ENCODE measurements at places on chromosomes 2 and 18.

DNA sequence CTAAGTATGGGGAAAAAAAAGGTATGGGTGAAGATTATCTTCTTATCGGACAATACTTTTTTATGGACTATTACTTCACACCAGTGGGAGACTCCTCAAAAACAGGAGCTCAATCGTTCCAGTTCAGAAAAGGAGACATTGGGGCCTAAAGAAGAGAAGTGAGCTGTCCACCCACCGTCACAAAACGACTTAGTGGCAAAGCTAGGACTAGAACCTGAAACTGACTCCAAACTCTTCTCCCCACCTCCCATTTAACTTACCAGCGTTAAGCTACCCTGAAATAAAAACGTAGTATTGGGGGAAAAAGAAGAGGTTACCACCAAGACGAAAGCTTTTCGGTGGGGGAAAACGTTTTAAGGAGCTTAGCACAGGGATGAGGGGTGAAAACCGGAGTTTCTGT lies 503 bp downstream of the GTF3C3 start:
- DNase-seq, result no peak
- peaks cover 10% of the 10 kb centered on the region for H3K36me3 ChIP-seq
- H3K27ac ChIP-seq, result peak overlapping the region; percentile 77
- H3K4me3 ChIP-seq, result peak overlapping the region; percentile 95
- H3K27me3 ChIP-seq, result no peaks in the 10 kb centered on the region

- DNase-seq, result peak; percentile 80
- peaks cover 22% of the 10 kb centered on the region for H3K4me1 ChIP-seq
- peaks cover 17% of the 10 kb centered on the region for H3K36me3 ChIP-seq
Observed at GRCh38 chr2:43219383-43220228, 6.8 kb downstream of the ZFP36L2 start.

DNA sequence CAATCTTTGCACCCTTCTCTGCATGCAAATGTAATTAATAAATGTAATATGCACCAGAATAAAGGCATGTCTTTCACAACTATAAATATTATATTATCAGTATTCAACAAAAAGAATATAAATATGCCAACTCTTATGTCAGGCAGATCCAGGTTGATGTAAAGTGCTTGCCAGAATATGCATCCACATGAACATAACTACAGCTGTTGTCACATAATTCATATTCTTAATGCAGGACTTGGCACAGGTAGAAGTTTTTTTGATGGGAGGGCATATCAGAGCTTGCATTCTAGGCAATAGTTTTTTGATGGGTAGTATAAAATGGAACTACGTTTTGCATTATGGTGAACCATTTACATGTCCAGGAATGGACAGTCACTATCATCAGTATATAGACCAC lies 544.3 kb downstream of the ZNF804A start:
- no peak overlapping the region for H3K4me3 ChIP-seq
- no peaks in the 10 kb centered on the region for H3K36me3 ChIP-seq
- no peaks in the 10 kb centered on the region for H3K4me1 ChIP-seq
- H3K27ac ChIP-seq, result no peak overlapping the region
- no peaks in the 10 kb centered on the region for H3K27me3 ChIP-seq

DNA sequence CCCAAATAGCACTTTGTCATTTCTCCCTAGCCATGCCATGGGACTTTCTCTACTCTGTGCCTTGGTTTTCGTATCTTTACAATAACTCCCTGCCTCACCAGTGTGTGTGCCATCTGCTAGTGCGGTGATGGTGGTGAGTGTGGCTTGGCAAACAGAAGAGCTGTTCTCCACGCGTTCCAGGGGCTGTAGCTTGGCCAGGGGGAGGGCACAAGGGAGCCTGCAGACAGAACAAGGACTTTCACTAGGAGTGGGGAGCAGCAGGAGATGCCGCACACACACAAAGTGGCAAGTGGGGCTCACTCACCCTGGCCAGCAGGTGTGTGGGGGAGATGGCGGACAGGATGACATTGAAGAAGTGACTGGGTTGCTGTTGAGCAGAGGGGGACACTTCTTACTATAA lies 196.9 kb downstream of the HAUS1 start:
- DNase-seq, result no peak
- no peaks in the 10 kb centered on the region for H3K4me1 ChIP-seq
- H3K27me3 ChIP-seq, result peaks cover 9% of the 10 kb centered on the region
- no peak overlapping the region for H3K27ac ChIP-seq

DNA sequence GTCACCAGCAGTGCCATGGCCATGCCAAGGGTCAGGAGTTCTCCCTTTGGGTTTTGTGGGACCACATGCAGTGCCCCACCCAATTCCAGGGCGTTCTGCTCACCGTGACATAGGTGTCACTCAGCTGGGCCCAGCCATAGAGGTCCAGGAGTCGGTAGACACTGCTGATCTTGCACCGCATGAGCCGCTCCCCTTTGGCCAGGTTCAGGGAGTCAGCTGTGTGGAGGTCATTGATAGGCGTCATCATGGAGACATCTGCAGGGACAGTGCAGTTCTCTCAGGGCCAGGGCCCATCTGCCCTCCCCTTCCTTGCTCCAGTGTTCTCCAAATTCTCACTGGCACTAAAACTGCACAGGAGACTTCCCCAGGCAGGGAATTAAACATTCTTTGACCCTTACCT lies 71.9 kb downstream of the ADD2 start:
- no peaks in the 10 kb centered on the region for H3K36me3 ChIP-seq
- no peak for DNase-seq
- no peaks in the 10 kb centered on the region for H3K4me1 ChIP-seq
- H3K27me3 ChIP-seq, result peaks cover 7% of the 10 kb centered on the region
- no peak overlapping the region for H3K4me3 ChIP-seq
- no peak overlapping the region for H3K27ac ChIP-seq

- no peaks in the 10 kb centered on the region for H3K36me3 ChIP-seq
- H3K4me3 ChIP-seq, result no peak overlapping the region
- no peak overlapping the region for H3K27ac ChIP-seq
- peaks cover 12% of the 10 kb centered on the region for H3K4me1 ChIP-seq
- no peaks in the 10 kb centered on the region for H3K27me3 ChIP-seq
Observed at GRCh38 chr2:42214669-42215068, 45.5 kb downstream of the EML4 start.

DNA sequence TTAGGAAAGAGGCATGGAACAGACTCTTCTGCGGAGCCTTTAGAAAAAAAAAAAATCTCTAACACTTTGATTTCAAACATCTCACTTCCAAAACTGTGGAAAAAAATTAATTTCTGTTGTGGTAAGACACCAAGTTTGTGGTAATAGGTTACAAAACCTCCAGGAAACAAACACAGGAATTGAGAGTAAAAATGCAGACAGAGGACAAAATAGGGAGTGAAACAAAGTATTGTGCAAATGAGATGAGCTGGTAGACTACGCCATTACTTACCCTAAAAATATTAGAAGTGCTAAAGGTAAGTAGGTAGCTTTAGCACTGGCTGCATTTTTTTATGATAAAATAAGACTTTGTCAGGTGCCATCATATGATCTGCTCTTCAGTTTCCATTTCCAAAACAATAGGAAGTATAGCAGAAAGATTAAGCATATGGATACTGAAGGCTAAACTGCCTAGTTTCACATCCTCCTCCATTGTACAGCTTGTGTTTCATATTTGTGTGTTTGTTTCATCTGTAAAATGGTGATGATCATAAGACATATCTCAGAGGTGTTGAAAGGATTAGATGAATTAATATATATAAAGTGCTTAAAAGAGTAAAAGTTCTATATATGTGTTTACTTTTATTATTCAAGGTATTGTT lies 309.2 kb downstream of the NR4A2 start:
- no peaks in the 10 kb centered on the region for H3K4me1 ChIP-seq
- H3K27ac ChIP-seq, result no peak overlapping the region
- H3K27me3 ChIP-seq, result no peaks in the 10 kb centered on the region
- DNase-seq, result no peak
- no peak overlapping the region for H3K4me3 ChIP-seq

DNA sequence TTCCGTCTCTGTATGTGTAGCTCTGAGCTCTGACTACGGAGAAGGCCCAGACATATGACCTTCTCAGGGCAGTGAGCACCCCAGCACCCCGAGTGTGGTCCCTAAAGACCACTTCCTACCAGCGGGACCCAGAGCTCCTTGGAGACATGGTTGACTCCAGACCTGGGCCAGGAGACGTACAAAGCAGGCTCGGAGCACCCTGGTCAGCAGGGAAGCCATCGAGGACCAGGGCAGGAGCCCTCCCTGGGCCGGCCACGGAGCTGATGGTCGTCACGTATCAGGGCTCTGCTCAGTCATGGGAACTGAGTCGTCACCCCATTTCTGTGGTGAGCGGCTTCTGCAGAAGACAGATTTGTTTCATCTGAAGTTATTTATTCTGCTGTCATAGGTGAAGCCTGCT lies 12.8 kb upstream of the NEU4 start:
- H3K27ac ChIP-seq, result no peak overlapping the region
- no peaks in the 10 kb centered on the region for H3K36me3 ChIP-seq
- no peak for DNase-seq
- H3K4me1 ChIP-seq, result no peaks in the 10 kb centered on the region
- no peak overlapping the region for H3K4me3 ChIP-seq

GRCh38 chr2:204040016-204040415 lies 103.5 kb downstream of the ICOS start:
- no peaks in the 10 kb centered on the region for H3K36me3 ChIP-seq
- no peak for DNase-seq
- no peaks in the 10 kb centered on the region for H3K4me1 ChIP-seq
- no peaks in the 10 kb centered on the region for H3K27me3 ChIP-seq
- H3K4me3 ChIP-seq, result no peak overlapping the region
- H3K27ac ChIP-seq, result no peak overlapping the region

GRCh38 chr2:227335713-227336112 lies 10.7 kb downstream of the MFF start:
- no peak for DNase-seq
- no peaks in the 10 kb centered on the region for H3K27me3 ChIP-seq
- H3K4me3 ChIP-seq, result no peak overlapping the region
- no peak overlapping the region for H3K27ac ChIP-seq

GRCh38 chr2:209694748-209695147 lies 76.9 kb upstream of the UNC80 start:
- no peak overlapping the region for H3K27ac ChIP-seq
- no peaks in the 10 kb centered on the region for H3K27me3 ChIP-seq
- no peak overlapping the region for H3K4me3 ChIP-seq
- DNase-seq, result no peak

GRCh38 chr18:23908827-23909226 lies 105.7 kb upstream of the TTC39C start:
- H3K27ac ChIP-seq, result no peak overlapping the region
- H3K36me3 ChIP-seq, result no peaks in the 10 kb centered on the region
- H3K4me3 ChIP-seq, result no peak overlapping the region
- peaks cover 1% of the 10 kb centered on the region for H3K27me3 ChIP-seq
- DNase-seq, result no peak

DNA sequence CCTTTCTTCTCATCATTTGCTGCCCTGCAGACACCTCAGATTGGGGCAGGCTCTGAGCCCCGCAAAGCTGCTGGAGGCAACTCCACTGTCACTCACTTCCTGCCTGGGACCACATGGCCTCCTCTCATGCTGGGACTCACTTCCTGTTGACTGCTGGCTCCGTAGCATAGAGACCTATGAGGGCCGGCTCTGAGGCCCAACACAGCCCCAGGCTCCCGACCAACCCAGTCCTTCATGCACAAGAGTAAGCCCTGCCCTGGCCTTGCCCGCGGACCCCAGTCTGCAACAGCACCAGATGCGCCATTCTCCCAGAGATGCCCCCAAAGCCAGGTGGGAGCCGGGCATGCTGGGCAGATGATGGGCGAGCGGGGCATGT lies 55.7 kb downstream of the DNMT3A start:
- H3K4me3 ChIP-seq, result no peak overlapping the region
- DNase-seq, result no peak
- H3K36me3 ChIP-seq, result peaks cover 8% of the 10 kb centered on the region

DNA sequence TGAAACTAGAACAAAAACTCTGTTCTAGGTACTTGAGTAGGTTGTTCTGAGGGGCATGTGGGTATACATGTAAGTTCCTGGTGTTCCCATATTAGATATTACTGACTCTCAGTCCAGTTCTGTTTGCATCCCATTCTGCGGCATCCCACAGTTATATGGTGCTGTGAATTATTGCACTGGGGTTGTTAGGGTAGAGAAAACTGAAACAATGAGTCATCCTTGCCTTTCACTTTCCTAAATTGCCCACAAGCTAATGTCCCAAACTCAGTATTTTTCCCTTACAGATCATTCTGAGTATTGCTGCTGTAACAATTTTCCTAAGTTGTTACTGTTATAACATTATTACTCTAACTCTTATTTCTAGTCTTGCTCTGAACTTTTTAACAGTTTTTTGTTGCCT lies 3.0 kb downstream of the WDR75 start:
- H3K4me3 ChIP-seq, result no peak overlapping the region
- no peak overlapping the region for H3K27ac ChIP-seq
- H3K4me1 ChIP-seq, result peaks cover 2% of the 10 kb centered on the region
- peak; percentile 35 for DNase-seq
- H3K27me3 ChIP-seq, result no peaks in the 10 kb centered on the region

GRCh38 chr18:22169011-22169888 lies at the start of gene GATA6:
Gene GATA6, plus strand, starts transcription at chr18:22169589. Its CDS starts 1,556 bp downstream, at chr18:22171145.
- peaks cover 8% of the 10 kb centered on the region for H3K36me3 ChIP-seq
- peak within 1 kb of the TSS; percentile 77 for H3K4me3 ChIP-seq
- H3K27ac ChIP-seq, result peak within 1 kb of the TSS; percentile 75
- peaks cover 45% of the 10 kb centered on the region for H3K27me3 ChIP-seq

DNA sequence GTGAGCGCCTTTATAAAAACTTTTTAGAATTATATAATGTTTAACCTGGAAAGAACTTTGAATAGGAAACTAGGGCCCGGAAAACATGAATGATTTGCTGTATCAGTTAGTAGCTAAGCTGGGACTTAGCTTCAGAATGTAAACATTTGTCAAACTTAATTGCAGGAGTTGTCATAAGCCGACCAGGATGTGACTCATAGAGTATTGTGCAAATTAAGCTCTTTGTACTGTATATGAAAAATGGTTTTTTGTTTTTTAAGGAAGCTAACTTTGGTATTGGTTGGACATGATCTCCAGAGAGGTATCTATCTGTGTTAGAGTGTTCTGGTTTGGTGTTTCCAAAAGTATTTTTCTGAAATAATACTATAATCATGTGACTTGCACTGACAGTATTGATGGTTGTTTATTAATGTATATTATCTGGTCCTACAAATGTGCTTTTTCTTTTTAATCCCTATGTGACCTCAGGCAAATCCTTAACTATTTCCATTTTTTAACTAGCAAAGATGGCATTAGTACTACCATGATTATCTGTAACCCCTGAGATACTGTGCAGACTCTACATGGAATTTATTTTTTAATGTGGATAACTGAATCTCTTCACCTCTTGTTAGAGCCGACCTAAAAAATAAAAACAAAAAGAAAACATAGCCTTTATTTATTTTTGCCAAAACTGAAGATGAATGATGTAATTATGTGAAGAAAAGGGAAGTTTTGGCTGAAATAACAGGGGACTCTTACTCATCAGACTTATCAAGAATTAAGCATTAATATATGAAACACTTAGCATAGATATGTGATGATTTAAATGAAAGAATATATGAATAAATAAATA lies 11.7 kb downstream of the YIPF4 start:
- peak; percentile 86 for DNase-seq
- no peaks in the 10 kb centered on the region for H3K27me3 ChIP-seq
- H3K4me3 ChIP-seq, result no peak overlapping the region
- H3K27ac ChIP-seq, result no peak overlapping the region

GRCh38 chr2:26516246-26516645 lies 38.3 kb upstream of the OTOF start:
- H3K4me3 ChIP-seq, result no peak overlapping the region
- H3K27ac ChIP-seq, result no peak overlapping the region
- H3K4me1 ChIP-seq, result no peaks in the 10 kb centered on the region
- no peak for DNase-seq
- H3K36me3 ChIP-seq, result no peaks in the 10 kb centered on the region
